ENCODE measurements at places on chromosomes 3 and 15.

GRCh38 chr3:121985846-121986245, 36.2 kb downstream of the ILDR1 start:
- no peak for DNase-seq

DNA sequence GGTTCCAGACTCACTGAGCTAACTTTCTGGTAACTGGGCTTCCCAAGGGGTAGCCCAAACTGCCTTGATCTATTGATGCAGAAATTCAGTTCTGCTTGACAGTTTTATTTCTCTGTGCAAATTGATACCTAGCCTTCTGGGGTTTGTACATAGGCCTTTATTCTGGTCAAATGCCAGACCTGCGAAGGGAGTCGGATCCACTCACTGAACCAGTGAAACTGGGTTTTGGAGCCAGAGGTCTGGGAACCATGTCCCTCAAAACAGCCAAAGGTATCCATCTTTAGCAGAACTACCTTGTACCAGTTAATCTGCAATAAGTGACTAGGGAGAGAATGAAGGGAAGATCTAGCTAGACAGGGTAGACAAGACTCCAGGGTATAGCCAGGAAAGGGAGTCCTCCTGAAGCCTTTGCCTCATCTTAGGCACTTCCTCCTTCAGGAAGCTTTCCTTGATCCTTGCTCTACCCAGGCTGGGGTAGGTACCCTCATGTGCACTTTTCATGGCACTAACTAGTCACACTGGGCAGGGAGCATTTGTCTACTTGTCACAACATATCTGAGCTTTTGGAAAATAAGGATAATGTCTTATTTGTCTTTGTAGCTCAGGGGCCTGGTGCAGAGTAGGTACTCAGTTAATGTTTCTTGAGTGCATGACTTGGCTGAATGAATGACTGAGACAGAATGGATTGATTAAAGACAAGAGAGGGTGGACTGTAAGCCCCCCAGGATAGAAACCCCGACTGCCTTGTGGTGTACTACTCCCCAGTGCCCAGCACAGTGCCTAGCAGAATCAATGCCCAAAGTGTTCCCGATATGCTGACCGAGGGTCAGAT, 1.4 kb upstream of the SNX33 start:
- DNase-seq, result no peak

DNA sequence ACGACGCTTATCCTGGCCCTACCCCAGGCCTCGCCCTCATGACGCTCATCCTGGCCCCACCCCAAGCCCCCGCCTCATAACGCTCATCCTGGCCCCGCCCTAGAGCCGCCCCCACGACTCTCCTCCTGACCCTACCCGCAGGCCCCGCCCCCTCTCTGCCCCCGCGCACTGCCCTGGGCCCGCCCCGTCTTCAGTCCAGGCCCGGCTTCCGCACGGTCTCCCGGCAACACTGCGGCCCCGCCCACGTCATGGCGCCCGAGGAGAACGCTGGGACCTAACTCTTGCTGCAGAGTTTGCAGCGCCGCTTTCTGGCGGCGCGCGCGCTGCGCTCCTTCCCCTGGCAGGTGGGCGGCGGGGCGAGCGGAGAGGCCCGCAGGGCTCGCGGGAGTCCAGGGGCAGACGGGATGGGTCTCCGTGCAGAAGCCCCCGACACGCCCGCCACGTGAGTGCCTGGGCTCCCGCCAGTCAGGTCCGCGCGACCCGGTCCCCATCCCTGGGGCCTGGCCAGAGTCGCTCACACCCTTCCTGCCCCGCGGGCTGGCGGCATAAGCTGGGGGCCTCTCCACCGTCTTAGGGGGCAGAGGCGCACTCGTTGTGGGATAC, 52.5 kb upstream of the ROPN1B start:
- peak; percentile 98 for DNase-seq

DNA sequence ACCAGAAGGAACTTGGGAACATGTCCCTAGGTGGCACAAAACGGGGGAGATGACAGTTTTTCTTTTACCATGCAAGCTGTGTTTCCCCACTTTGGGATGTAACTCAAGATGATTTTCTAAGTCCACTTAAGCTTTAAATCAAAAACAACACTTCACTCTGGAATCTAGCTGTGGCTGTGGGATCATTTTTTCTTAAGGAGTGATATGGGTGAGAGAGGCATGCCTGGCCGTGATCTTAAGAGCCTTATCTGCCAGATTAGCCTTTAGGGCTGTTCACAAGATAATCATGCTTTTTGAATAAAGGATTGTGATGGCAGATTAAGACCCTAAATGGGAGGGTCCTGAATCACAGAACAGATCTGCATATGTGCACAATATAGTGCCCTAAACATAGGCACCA, 384.8 kb upstream of the SEMA6D start:
- DNase-seq, result no peak

DNA sequence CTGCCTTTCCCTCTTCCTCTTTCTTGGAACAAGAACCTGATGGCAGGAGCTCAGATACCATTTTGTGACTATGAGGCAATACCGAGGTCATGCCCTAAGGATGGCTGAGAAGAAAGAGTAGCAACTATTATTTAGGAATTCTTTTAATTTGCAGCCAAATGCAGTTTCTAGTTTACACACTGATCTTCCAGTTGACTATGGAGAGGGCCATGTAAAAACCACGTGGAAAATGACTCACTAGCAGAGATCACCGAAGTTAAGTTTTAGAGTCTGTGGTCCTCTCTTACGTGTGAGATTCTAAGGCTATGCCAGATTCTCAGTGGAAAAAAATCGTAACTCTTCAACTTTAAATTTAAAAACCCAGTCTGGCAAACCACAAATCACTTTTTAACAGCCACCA, 7.8 kb downstream of the BNC1 start:
- no peak for DNase-seq

DNA sequence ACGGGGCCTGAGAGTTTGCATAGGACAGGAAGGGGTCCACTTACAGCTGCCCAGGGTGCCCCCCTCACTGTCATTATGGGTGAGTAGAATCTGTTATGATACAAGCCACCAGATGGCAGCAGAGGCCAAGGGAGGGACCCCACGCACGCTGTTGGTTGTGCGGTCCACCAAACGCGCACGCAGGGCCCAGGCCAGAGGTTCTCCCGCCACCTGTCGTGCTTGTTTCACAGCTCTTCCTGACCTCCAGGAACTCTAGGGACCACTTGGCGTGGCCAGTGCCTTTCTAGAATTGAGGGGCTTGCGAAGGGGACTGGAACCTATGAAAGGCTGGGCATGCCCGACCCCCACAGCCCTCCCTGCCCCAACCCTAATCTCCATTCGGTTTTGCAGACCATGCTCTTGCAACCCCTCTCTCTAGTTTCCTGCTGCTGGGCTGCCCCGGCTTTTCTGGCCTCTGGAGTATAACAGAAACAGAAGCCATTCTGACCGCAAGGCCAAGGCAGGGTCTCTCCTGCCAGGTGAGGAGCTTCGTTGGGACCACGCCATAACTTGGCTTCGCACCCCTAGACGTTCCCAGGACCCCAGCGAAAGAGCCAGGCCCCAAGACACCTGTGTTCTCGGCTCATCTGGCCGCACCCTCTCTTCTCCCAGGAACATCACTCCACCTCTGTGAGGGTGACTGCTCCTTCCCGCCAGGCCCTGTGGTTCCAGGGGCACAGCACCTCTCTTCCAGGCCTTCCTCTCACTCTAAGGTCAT, 46.0 kb downstream of the ALDH1L1 start:
- DNase-seq, result peak; percentile 8

DNA sequence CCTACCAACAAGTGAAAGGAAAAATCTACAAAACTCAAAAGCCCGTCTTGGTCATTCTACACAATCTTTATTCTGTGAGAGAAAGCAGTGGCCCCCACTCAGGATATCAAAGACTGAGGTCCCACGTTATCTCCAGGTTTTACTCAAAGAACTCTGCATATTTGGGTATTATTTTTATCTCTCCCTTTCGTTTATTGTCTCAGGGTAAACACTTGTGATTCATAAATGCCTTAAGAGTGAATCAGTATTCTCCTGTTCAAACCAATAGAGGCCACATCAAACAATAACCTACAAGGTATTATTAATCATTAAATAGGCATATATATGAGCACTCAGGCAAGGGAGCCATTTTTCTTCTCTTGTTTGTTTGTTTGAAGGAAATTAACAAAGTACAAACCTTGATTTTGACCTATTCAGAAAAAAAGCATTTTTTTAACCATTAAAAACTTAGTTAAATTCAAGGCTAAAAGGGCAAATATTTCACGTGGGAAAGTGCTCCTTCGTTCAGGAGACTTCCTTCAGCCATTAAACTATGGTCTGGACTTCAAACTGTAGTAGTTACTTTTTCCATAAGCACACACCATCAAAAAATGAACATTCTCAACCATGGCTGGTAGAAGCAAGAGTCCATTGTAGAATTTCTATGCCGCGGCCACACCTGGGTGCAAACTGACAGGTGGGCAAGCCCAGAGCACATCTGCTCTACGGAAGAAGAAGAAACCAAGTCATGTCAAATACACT, 13.9 kb upstream of the HES1 start:
- DNase-seq, result no peak

DNA sequence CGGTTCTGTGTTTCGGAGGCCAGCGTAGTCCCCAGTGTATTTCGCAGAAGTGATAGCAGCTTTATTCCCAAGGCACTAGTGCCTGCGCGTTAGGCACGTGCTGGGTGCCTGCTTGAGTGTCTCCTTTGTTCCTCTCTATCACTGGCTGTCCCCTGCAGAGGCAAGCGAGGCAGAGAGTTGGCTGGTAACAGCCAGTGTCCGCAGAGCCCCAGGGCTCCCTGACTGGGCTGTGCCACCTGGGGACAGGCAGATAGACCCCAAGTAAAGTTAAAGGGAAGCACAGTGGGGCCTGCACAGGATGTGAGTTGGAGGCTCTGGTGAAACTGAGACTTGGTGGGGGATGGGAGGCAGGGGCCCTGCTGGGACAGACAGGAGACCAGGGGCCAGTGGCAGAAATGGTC, 50.7 kb downstream of the APBA2 start:
- no peak for DNase-seq

DNA sequence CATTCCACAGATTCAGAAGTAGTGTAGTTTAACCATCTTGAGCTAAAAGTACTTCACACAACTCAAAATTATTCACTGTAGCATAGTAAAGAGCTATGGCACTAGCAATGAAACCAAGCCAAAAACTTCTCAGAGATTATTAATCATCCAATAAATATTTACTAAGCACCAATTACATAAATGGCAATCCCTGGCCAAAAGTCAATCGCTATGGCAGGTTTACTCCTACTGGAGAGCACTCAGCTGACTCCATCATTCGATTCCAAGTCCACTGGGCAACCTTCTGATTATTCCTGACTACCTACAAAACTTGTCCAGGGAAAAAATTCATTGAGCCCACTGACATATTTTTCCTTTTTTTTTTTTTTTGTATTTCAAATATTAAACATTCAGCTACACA, 23.9 kb downstream of the ATP13A3 start:
- no peak for DNase-seq

GRCh38 chr3:191348098-191348497, 17.8 kb upstream of the UTS2B start:
- DNase-seq, result no peak

DNA sequence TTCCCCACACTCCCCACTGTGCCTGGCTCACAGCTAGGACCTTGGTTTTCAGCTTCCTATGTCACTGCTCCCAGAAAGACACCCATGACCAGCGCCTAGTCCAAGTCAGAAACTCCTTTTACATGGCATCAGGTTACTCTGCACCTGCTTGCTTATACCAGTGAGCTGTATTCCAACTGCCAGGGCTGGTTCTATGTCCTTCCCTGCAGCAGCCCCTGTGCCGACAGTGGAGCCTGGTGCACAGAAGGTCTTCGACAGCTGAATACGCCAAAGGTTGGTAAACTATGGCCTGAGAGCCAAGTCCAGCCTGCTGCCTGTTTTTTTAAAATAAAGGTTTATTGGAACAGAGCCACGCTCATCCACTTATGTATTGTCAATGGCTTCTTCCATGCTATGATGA, 102.5 kb downstream of the IQSEC1 start:
- no peak for DNase-seq

GRCh38 chr3:194715022-194715800, 29.5 kb downstream of the FAM43A start:
- no peak for DNase-seq

GRCh38 chr3:58867621-58868020, 182.2 kb downstream of the CFAP20DC start:
- no peak for DNase-seq

DNA sequence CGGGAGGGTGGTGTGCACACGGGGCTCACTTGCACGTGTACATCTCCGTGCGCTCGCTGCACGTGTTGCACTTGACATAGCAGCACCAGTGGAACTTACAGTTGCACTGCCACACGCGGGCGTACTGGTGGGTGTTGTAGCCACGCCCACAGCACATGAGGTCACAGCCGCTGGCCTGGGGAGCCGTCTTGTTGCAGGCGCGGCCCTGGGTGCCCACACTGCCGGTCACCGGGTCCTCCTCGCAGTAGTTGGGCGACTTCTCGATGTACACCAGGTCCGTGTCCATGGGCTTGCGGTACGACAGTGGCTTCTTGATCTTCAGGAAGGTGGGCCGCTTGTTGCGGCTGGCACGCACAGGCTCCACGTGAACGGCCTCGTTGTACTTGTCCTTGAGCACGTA, 61.0 kb downstream of the WNT7A start:
- DNase-seq, result no peak

GRCh38 chr3:7518456-7518855, 657.5 kb downstream of the GRM7 start:
- no peak for DNase-seq

- peak; percentile 61 for DNase-seq
These were observed at the start of gene USF3 for GRCh38 chr3:113695786-113696645. TSS of gene USF3 (minus strand) at chr3:113696642. CDS start at chr3:113674878, 21,764 bp downstream.

- no peak for DNase-seq
These were observed 336.0 kb upstream of the TRIM42 start for GRCh38 chr3:140341817-140342403.

DNA sequence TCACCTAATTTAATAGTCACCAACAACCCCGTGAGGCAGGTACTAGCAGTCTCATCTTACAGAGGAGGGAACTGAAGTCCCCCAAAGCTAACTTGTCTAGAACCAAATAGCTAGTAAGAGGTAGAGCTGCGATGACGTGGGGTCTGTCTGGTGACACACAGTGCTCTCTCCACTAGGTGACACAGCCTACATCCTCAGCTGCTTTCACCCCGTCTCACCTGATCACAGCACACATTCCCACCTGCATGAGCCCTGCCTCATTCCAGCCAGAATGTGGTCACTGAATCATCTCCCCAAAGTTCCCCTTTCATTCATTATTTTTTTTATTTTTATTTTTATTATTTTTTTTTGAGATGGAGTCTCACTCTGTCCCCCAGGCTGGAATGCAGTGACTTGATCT, 21.3 kb upstream of the MAGEF1 start:
- DNase-seq, result no peak

DNA sequence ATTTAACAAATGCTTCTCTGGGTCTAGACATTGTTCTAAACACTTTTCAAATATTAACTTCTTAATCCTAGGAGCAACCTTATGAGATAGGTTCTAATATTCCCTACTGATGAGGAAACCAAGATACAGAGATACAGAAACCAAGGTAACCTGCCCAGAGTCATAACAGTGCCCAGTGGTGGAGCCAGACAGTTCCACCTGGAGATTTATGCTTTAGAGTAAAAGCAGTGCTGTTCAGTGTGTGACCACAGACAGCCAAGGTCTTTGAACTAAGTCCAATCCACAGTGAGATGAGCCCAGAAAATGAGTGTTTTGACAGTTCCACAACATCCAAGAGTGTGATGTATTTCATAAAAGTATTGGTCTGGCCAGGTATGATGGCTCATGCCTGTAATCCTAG, 105.2 kb upstream of the UMPS start:
- no peak for DNase-seq

GRCh38 chr3:156489462-156489911, 65.4 kb downstream of the SSR3 start:
- DNase-seq, result no peak

Measured in GDM1 (cell line).